Neuronal stem cell (in vitro differentiated cells): ENCODE measurements at places on chromosomes 12 and 14.

DNA sequence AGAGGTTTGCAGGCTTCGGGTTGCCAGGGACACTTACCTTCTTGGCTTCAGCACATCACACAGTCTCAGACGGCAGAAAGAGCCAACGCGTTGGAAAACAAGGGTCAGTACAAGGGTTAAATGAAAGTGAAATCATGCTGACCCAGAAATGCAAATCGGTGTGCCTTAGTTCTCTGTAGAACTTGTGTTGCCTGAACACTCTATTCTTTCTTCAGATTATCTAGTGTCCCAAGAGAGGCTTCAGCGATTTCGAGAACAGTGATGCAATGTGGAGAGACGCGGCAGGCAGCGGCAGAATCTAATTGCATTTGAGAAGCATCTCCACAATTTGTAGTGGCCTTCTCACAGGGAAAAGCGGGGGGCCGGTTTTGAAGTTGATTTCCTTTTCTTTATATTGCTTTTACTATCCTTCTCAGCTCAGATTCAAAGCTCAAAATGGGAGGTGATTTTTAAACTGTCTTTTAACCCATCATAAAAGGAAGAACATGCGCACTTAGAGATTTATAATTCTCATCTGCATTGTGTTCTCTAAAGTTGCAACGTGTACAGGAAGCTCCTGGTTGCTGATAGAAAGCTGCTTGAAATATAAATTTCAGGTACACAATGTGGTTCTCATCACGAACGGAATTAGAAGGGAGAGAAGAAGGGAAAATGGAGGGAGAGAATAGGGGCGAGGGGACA is 67.8 kb upstream of the EGLN3 start:
- no peak for DNase-seq

- DNase-seq, result peak; percentile 21
Observed at GRCh38 chr12:28872654-28873268, 276.3 kb upstream of the FAR2 start.

DNA sequence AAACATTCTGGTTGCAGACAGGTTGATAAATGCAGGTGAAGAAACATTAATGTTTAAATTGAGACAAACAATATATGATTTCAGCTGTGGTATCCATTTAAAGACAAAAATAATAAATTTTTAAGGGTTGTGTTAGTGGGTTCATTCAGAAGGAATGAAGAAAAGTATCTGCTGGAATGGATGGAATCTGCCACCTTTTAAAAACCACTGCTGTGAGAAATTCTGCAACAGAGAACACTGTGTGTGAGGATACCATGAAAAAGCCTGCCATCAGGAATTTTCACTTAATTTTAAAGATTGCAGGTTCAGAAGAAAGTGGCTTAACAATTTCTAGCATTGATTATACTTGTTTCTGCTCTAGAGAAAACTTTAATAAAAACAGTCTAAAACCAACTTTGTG is 184.6 kb upstream of the SOX5 start:
- no peak for DNase-seq

GRCh38 chr12:64819816-64820402 is 4.5 kb upstream of the TBC1D30 start:
- no peak for DNase-seq

GRCh38 chr14:89240414-89240813 is 176.6 kb downstream of the FOXN3 start:
- no peak for DNase-seq

GRCh38 chr12:62744551-62744950 is 190.4 kb downstream of the PPM1H start:
- DNase-seq, result no peak

- no peak for DNase-seq
Observed at GRCh38 chr14:88707088-88707487, 85.7 kb downstream of the EML5 start.
